ENCODE measurements at places on chromosomes 11 and 22.

DNA sequence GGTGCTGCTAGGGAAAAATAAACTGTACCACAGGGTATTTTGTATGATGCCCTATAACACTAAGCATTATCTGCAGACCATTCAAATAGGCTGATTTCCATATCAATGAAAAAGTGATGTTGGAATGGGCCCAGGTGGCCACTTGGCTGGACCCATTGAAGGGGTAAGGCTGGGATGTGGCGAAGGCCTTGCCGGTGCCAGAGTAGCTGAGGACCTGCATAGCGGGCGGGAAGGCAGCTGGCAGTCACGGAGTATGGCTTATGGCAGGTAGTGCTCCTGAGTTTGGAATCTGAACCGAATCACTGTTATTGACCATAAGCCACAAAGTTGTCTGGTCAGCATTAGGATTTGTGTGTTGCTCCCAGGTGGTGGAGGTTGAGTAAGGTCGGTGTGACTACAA is 131.0 kb downstream of the MICAL2 start:
- DNase-seq: no peak

- DNase-seq: no peak
Observed at GRCh38 chr11:19607656-19608360, 104.8 kb upstream of the NAV2 start.

GRCh38 chr11:116901211-116901610 is 63.8 kb upstream of the APOA1 start:
- no peak for DNase-seq

- no peak for DNase-seq
Observed at GRCh38 chr11:57597916-57598830, 688 bp downstream of the SERPING1 start.

DNA sequence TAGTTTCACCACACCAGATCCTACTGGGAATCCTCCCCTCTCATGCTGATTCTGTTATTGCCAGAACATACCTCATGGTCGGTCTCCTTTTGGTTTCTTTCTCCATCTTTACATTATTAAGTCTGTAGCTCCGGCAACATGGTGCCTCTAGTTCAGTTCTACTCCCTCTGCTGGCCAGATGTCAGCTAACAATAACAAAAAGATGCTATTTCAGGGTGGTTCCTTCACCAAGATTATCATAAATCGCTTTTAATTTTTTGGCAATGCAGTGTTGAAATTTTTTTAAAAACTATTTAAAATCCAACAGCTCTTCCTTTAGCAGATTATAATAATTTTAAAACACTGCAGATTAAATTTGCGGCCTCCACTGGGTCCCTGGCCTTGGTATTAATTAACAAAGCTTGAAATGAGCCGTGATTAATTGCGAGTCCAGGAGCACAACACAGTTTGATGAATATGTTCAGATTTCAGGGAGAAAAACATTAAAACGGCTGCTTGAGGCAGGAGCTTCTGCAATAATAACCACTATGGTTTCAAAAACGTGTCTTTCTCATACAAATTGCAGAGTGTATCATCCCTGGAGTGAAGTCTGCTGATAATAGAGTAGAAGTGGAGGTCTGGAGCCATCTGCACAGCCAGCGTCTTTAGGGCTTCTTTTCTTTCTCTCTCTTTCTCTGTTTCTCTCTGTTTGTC is 492.9 kb upstream of the KIRREL3 start:
- no peak for DNase-seq

GRCh38 chr22:23606204-23607131 is 25.7 kb downstream of the DRICH1 start:
- DNase-seq: no peak

DNA sequence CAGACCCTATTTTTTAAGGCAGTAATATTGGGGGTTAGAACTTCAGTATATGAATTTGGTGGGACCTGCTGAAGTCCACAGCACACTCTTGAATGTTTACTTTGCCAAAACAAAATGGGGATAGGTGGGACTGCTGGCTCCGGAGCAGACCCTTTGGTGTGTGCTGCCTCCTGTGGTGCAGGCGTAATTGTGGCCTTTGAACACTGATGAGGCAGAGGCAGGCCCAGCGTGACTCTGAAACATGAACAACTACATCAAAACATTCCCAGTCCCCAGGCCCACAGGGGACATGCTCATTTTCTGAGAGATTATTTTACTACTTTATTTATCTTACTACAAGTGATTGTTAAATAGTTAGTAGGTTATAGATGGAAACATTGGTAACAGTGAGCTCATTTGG is 225.0 kb upstream of the TBCEL start:
- no peak for DNase-seq

- no peak for DNase-seq
Observed at GRCh38 chr11:127138613-127139012, 138.0 kb upstream of the KIRREL3 start.

DNA sequence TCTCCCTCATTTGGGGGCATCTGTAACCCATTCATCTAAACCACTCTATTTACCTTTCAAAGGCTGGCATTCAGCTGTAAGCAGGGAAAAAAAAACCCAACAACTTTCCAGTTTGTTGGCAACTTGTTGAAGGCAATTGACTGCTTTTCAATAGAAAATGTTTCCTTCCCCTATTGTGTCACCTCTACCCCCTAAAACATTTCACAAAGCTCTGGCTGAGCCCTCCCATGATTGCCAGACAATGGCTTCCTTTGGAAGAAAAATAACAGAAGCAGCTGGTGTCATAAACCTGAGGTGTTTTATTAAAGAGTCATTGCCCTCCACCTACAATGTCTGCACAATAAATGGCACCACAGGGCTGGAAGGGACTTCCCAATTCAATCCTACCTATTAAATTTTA is 22.1 kb upstream of the PSMA1 start:
- no peak for DNase-seq

DNA sequence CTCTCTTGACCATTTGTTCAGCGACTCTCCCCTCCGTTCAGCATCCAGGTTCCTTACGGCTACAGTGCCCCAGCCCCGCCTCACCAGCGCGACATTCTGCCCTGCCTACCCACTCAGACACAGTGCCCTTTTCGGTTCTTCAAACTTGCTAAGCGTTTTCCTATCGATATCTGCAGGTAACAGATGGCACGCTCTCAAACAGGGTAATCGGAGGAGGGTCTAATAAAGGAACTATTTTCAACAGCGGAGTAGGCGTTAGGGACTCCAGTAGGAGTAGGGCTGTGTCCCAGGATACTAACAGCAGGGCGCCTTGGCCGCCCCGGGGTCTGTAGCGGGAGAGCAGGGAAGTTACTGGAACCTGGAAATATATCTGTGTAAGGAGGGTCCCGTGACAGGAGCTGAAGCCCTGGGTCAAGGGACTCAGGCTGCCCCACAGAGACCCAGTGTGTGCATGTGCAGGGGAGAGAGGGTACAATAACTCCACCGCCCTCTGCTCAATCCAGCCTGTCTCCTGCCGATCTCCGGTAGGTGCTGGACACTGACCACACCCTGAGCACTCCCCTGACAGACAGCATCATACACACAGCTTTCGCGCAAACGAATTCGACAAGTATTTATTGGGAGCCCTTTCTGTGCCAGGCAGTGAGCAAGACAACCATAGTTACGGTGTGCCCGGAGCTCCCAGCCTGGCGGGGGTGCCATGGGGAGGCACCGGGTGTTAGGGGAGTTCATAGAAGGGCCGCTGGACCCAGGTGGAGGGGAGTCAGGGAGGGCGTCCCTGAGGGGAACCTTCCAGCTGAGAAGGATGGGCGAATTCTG is 2.1 kb downstream of the KLHL35 start:
- DNase-seq: no peak

GRCh38 chr11:48063424-48063978 is 83.1 kb downstream of the PTPRJ start:
- no peak for DNase-seq

GRCh38 chr22:45919504-45920286 is 57.3 kb downstream of the WNT7B start:
- DNase-seq: no peak

- no peak for DNase-seq
Observed at GRCh38 chr22:43343670-43344519, 723 bp upstream of the SCUBE1 start.

Measured in activated CD4-positive, alpha-beta T cell treated with anti-CD3 and anti-CD28 coated beads, Interleukin-2, amount 50 U/mL, for 24 hours (primary cell).